Stomach (tissue), 19 donors: ENCODE measurements at places on chromosomes 7 and 10. TPM values are rescaled to one million over a fixed set of nuclear protein-coding genes. Genes with fewer than 3 reads are reported as not detected.

GRCh38 chr10:101772895-101773761 lies 2.8 kb downstream of the FGF8 start:
- DNase-seq, result no peak

GRCh38 chr10:61835069-61835945 lies 66.2 kb upstream of the ARID5B start:
- peak; percentile 29 for DNase-seq

- no peak for DNase-seq
Observed at GRCh38 chr7:80895056-80895455, 23.8 kb downstream of the SEMA3C start.

GRCh38 chr7:151137076-151137675 lies 30.3 kb downstream of the GBX1 start:
- no peak for DNase-seq

GRCh38 chr10:130282492-130283218 lies 146.5 kb downstream of the GLRX3 start:
- DNase-seq, result no peak

DNA sequence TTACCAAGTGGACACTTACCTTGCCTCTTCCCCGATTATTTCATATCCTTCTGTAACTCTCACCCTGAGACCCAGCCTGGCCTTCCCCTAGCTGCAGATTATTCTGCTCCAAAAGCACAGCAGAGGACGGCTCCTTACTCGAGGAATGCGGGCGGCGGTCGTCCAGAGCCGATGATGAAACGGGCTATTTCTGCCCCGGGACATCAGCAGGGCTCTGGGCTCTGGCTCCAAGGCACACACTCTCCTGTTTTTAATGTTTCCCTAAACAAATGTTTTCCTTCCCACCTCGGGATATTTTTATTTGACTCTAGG lies 343 bp upstream of the C10orf71 start:
- peak; percentile 51 for DNase-seq

GRCh38 chr10:110923856-110924493 lies 4.6 kb downstream of the SHOC2 start:
- DNase-seq, result peak; percentile 47

DNA sequence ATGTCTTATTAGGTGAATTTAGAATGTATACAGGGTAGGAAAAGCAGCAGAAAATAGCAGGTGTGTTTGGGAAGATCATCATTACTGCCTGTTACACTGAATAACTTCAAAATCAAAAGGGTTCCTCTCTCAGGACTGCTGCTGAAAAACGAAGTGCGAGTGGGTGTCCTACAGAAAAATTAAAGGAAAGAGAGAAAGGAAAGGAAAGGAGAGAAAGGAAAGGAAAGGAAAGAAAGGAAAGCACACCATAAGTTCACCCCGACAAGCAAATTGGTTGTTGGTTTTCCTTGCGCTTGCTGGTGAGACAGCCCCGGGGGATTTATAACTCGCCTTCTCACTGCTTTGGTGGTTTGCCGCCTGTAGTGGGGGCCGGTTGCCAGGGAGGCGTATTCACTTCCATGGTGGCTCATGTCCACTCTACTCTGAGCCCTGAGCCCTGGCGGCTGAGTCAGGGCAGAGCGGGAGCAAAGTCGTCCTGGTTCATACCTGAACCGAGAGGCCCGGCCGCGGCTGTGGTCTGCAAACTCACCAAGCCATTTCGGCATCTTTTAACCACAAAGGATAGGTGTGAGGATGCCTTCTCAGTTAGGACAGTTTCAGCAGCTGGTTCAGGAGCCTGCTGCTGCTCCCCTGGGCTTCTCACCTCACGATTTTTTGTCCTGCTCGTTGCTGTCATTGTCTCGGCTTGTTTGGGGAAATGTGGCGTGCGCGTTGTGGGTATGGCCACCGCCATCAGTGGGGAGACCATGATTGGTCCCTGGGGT lies 26.1 kb downstream of the INPP5A start:
- DNase-seq, result no peak

DNA sequence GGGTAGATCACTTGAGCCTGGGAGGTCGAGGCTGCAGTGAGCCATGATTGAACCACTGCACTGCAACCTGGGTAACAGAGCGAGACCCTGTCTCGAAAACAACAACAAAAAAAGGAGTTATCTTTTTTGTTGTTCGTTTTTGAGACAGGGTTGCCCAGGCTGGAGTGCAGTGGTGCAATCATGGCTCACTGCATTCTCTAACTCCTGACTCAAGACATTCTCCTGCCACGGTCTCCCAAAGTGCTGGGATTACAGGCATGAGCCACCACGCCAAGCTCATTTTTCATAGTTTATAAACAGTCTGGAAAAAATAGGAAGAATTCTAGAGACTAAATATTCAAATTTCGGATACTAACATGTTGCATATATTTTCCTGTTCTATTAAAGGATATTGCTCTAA lies 29.4 kb downstream of the SFXN4 start:
- DNase-seq, result no peak

DNA sequence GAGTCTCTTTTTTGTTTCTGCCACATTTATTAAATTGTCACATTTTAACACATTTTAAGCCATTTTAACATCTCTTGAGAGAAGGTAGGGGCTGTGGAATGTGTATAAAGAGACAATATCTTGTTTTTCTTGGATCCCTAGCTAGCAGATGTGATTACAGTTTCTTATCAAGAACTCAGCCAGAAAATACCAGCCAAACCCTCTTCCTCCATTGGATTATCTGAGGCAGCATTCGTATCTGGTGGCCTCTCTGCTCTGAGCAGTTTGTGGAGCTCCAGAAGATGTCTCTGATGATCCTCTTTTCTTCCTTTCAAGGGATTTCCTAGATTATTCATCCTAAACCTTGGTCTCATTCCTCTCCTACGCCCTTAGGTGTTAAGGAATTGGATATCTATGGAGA lies 35.3 kb upstream of the PFKFB3 start:
- DNase-seq, result no peak

GRCh38 chr7:82339958-82340357 lies 103.6 kb downstream of the CACNA2D1 start:
- no peak for DNase-seq

DNA sequence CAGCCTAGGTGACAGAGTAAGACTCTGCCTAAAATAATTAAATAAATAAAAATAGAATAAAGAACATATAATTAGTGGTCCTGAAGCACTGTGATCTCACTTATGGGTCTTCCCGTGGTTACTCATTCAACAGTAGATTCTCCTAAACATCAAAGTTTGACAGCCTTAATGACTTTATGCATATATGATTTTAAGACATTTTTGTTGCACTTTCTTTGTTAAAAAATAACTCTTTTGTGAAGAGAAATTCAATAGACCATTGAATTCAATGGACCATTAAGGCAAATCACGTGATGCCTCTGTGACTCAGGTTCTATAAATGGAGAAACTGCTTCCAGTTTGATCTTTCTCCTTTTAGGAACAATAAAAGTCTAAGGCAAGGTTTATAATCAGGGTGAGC lies 59.6 kb downstream of the ATOH7 start:
- no peak for DNase-seq

DNA sequence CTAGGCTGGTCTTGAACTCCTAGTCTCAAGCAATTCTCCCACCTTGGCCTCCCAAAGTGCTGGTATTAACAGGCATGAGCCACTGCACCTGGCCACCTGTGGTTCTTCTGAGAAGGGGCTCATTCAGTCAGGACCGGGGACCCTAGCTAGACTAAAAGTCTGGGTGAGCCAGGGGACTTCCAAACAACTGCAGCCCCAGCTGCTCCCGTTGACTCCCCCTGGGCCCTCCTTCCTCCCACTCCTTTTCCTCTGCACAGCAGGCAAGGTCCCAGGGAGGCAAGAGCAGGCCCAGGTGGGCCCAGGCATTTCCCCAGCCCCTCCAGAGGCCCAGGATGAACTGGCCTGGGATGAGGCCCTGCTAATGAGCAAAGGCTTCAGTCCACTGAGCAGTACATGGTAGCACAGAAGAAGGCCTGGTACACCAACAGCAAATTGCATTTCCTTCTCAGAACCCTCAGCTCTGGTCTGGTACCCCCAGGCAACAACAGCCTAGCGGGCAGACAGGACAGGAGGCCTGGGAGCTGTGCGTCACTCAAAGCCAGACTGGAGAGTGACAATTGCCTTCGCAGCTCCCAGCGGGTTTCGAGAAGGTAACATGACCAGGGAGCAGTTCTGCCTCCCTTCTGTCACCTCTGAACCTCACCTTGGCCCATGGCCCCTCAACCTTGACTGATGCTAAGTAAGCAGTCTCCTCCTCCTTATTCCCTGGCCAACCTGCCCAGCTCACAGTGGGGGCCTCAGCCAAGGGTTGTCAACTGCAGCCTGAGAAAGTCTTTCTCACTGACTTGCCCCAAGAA lies 30.7 kb upstream of the HSPA12A start:
- no peak for DNase-seq

GRCh38 chr10:13908475-13908874 lies 321.7 kb downstream of the PRPF18 start:
- DNase-seq, result no peak

GRCh38 chr10:27744802-27745731 lies 552 bp downstream of the MKX start:
- no peak for DNase-seq

DNA sequence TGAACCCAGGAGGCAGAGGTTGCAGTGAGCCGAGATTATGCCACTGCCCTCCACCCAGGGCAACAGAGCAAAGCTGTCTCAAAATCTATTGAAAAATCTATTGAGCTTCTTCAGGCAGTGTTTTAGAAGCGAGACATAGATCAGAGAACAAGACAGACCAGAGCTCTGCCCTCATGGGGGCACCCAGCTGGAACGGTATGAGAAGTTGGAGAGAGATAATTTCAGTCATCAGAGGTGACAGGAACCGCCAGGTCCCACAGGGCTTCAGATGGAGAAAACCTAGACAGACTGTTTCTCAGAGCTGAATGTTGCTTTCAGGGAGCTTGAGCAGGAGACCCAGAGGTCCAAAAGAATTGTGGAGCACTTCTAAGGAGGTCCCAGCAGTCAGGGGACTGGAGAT lies 14.2 kb upstream of the GTF2IRD1 start:
- DNase-seq, result no peak

DNA sequence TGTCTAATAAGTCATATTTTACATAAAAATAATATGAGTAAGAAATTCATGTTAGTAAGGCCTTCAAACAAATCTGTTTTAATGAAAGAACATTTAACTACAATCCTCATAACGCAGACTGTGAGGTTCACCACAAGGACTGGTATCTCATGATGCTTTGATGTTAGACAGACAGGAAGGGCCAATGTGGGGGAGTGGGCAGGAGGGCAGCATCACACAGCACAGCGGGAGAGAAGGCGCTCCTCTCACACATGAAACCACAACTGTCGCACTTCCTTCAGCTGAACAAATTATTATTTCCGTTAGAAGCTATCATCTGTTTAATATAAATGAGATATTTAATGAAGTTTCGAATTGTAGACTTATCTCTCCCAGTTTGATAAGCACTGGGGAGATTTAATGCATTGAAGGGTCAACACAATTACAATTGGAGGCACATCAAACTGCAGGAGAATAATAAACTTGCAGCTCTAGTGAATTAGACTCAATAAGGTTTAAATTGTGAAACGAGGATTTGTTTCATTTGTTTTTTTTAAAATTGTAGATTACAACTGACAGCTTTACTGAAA lies 466.1 kb downstream of the PARD3 start:
- DNase-seq, result no peak

DNA sequence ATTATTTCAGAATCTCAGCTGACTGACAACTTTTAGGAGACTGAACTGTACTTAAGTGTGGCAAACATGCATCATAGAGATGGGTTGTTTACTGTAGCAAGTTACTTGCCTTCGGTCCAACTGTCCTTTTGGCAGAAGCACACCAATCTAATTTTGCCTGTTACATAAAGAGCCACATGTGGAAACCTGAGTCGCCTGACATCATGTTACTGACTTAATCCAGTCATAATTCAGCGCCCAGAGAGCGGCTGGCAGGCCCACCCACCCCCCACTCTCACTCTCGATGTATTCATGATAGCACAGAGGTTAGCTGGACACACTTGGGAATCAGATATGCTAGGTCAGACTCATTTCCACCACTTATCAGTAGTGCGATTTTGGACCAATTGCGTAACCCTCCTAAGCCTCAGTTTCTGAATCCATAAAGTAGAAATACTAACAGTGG lies 57.3 kb upstream of the CAPZA2 start:
- no peak for DNase-seq

DNA sequence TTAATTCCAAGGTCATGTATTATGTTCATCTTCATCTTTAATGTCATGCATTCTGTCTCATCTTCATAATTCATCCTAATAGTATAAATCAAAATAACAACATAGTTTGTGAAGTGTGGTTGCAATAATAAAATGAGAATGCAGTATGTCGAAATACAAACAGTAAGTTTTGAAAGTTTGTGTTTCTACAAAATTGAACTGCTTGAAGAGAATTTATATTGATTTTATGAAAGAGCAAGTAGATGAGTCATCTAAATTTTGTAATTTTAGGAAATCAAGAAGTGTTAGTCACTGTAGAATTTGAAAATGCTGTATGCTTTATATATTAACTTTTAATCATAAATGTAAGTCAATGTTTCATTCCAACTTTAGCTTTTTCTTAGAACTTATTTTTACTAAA lies 190.5 kb upstream of the PPP1R3A start:
- DNase-seq, result no peak

DNA sequence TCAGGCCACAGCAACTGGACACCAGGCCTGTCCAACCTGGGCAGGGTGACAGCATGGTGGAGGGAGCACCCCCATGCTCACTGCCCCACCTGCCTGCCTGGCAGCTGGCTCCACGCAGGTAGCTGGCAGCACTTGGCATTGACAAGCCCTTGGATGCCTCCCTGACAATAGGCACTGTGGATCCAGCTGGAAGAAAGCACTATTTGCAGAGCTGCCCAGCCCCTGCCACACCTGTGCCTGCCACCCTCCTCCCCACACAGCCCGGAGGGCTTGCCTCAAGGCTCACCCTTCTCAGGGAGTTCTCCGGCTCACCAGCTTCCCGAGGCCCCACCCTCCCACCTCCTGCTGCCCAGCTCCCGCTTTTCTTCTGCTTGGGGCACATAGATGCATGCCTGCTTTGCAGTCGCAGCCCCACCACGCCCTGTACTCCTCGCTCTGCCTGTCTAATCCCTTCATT lies 160.1 kb downstream of the NEURL1 start:
- DNase-seq, result peak; percentile 59

JCAD gene
- 3.5 TPM for total RNA-seq

TMEM140 gene
- total RNA-seq, result 13.3 TPM

MYPN gene
- total RNA-seq, result not detected

PTF1A gene
- 1.3 TPM for total RNA-seq

SPDYE3 gene
- total RNA-seq, result not detected

PNLIPRP2 gene
- total RNA-seq, result not detected

ADCY1 gene
- total RNA-seq, result 1.5 TPM

TFPI2 gene
- total RNA-seq, result 2.0 TPM

ATRNL1 gene
- 50.7 TPM for total RNA-seq

CHN2 gene
- total RNA-seq, result 23.2 TPM

ARMC3 gene
- total RNA-seq, result not detected

GBX1 gene
- total RNA-seq, result not detected

NOBOX gene
- total RNA-seq, result not detected
